Stimulated activated effector memory CD8-positive, alpha-beta T cell treated with anti-CD3 and anti-CD28 coated beads, Interleukin-12 subunit alpha, Interleukin-12 subunit beta, amount 100 ng/mL, for 72 hours (primary cell): ENCODE measurements at places on chromosomes 3 and 15.

DNA sequence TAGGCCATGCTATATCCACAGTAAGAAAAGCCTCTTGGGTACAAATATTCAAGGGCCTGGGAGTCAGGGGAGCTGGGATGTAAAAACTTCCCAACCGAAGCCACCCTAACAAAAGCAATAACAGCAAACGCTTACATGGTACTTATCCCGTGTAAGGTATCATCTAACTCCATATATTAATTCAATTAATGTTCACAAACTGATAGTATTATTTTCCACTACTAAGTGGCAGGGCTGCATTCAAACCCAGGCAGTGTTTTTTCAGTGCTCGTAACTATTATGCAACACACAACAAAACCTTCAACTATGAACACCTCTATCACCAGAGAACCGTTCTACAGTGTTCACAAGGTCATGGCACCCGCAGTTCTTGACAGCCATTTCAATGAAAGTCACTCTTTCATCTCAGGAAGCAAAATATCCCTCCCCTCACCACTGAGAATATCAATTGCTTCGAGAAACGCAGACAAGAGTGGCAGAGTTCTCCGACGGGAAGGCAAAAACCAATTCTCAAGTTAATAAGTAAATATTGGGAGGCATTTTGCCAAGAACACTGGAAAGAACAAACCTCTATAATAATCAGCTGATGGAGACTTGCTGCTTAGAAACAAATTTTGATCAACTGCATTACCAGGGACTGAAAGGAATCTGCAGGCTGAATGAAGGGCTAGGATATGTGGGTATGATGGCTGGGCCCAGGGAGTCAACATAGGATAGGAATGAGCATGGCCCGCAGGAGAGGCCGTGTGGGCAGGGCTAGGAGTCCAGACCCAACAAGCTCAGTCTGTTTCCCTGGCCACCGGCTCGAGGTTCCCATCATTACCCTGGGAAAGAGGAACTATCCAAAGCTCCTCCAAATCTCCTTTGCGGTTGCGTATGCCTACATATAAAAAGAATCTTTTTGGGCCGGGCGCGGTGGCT is 72.3 kb downstream of the XXYLT1 start:
- no peak for DNase-seq

DNA sequence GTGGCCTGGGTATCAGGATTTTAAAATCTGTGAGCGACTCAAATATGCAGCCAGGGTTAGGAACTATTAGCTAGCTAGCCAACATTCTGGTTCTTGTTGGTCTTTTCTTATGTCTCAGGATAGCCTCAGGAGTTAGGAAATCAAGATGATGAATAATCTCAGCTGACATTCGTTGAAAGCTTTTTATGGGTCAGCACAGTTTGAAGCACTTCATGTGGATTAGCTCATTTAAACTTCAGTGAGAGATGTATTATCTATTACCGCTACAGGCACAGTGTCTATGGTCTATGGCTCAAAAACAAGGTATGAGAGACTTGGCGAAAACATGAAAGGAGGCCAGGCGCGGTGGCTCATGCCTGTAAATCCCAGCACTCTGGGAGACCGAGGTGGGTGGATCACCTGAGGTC is 187.5 kb upstream of the THRB start:
- DNase-seq: no peak

GRCh38 chr3:69692761-69693160 is 46.5 kb upstream of the MITF start:
- no peak for DNase-seq

DNA sequence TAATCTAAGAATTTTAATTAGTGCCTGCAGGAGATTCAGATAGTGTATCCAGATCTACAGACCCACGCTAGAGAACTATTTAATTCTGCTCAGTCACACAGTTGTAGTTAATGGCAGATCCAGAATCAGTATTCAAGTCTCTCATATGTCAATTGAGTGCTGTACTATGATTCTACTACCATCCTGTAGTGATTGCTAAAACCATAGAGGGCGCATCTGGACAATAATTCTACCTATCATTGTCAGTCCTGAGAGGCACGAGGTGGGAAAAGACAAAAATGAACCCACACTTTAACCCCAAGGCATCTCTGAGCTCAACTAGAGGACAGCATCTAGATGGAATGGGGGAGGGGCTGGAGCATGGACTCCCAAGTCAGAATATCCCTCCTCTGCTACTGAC is 22.7 kb downstream of the DHX36 start:
- no peak for DNase-seq

GRCh38 chr3:127860211-127860696 is 37.9 kb upstream of the MGLL start:
- DNase-seq: no peak

DNA sequence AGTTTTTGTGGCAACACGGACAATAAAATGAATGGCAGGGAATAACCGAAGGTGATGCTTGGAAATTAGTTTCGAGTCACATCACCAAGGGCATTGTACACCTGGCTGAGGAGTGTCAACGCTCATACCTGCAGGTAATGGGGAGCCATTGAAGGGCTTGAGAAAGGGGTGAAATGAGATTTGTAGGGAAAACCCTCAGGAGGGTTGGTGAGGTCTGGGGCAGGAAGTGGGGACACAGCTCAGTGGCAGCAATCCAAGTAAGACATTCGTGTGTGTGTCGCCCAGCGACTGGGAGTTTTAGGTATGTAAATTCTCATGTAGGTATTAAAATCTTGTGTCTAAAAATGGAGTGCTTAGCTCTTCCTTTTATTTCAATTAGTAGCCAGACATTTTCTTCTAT is 14.3 kb downstream of the PARP14 start:
- DNase-seq: no peak
